ENCODE measurements at places on chromosomes 4 and X. TPM values are rescaled to one million over a fixed set of nuclear protein-coding genes. Genes with fewer than 3 reads are reported as not detected.

DNA sequence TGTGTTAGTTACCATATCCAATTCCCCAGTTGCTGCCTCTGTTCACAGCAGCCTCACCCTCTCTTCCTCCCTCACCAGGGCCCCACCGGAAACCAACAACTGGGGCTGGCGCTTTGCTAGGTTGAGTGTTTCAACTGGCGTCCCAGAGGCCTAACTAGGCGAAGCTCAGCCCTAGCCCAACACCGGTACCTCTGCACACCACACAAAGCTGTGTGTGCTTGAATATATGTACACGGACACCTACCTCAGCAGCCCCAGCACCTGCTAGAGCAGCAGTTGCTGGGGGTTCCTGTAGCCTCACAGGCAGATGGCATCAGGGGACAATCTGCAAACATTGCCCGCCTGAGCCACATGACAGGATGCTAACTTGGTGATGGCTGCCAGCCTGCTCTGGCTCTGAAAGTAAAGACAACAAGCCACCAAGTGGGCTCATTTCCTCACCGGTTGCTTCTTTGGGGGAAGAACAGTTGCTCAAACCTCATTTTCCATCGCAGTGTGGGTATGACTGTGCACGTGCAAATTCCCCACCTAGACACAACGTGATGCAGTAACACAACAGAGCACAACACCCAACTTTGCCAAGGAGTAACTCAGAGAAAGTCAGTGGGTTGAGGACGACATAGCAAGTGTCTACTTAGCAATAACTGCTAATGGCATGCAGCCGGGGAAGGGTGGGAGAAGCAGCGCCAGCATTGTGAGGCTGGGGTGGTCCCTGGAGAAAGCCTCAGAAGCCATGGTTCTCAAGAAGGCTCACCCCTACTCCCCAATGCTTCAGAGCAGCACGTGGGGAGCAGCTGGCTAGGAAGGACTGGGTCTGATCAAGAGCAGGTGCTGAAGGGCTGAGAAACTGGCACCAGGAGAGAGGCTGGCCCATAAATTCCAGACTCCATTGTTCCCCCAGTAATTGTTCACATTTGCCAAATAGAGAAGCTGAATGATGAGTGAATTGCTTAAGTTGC, 139.5 kb downstream of the SH3KBP1 start:
- H3K4me3 ChIP-seq: no peak overlapping the region
- H3K27ac ChIP-seq: no peak overlapping the region
- no peaks in the 10 kb centered on the region for H3K36me3 ChIP-seq
- H3K4me1 ChIP-seq: peaks cover 18% of the 10 kb centered on the region
- DNase-seq: no peak

GRCh38 chr4:164701665-164702064, 52.3 kb upstream of the SMIM31 start:
- no peak overlapping the region for H3K4me3 ChIP-seq
- no peaks in the 10 kb centered on the region for H3K27me3 ChIP-seq
- H3K4me1 ChIP-seq: no peaks in the 10 kb centered on the region

TBX22 gene
- total RNA-seq: not detected

- no peaks in the 10 kb centered on the region for H3K36me3 ChIP-seq
- H3K27ac ChIP-seq: no peak overlapping the region
- no peaks in the 10 kb centered on the region for H3K27me3 ChIP-seq
- DNase-seq: peak; percentile 60
Observed at GRCh38 chr4:125334926-125335325, 20.2 kb downstream of the FAT4 start.

PNCK gene
- not detected for total RNA-seq

GRCh38 chr4:26020083-26020668, 106.2 kb downstream of the SMIM20 start:
- H3K4me3 ChIP-seq: no peak overlapping the region
- no peak for DNase-seq
- H3K36me3 ChIP-seq: no peaks in the 10 kb centered on the region
- H3K27me3 ChIP-seq: no peaks in the 10 kb centered on the region

- no peaks in the 10 kb centered on the region for H3K36me3 ChIP-seq
- H3K4me1 ChIP-seq: no peaks in the 10 kb centered on the region
- no peak for DNase-seq
- no peak overlapping the region for H3K4me3 ChIP-seq
- no peaks in the 10 kb centered on the region for H3K27me3 ChIP-seq
- no peak overlapping the region for H3K27ac ChIP-seq
Observed at GRCh38 chr4:35802644-35803043, 441.7 kb downstream of the ARAP2 start.

GRCh38 chrX:108138814-108139702, 47.5 kb downstream of the ATG4A start:
- no peaks in the 10 kb centered on the region for H3K4me1 ChIP-seq
- no peak overlapping the region for H3K4me3 ChIP-seq
- peaks cover 3% of the 10 kb centered on the region for H3K36me3 ChIP-seq
- no peak overlapping the region for H3K27ac ChIP-seq
- no peak for DNase-seq

QRFPR gene
- total RNA-seq: not detected
